Mammary epithelial cell (primary cell): ENCODE measurements at places on chromosomes 12 and 14.

DNA sequence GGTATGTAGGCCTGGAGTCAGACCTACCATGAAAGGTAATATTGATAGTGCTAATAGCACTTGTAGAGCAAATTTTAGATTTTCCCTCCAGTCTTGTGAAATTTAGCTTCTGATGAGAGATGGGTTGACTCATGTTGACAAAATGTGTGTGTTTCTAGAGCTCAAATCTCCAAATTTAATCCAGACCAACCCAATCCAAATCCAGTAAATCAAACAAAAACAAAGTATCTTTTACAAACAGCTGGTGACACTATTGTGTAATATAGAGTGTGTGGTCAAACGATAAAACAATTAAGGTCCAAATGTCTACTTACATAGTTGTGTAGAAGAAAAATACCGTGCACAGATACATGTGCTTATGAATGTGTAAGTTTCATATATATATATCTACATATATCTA, 63.4 kb upstream of the KITLG start:
- no peak for DNase-seq

DNA sequence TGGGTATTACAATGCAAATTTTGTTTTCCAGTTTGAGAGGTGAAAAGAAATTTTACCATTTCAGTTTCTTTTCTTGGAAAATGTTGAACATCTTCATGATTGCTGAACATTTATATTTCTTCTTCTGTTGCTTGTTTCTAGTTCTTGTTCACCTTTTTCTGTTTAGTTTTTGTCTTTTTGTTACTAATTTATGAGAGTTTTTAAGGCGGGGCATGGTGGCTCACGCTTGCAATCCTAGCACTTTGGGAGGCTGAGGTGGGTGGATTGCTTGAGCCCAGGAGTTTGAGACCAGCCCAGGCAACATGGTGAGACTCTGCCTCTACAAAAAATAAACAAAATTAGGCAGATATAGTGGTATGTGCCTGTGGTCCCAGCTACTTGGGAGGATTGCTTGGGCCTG, 10.7 kb downstream of the KIF5A start:
- DNase-seq: no peak

DNA sequence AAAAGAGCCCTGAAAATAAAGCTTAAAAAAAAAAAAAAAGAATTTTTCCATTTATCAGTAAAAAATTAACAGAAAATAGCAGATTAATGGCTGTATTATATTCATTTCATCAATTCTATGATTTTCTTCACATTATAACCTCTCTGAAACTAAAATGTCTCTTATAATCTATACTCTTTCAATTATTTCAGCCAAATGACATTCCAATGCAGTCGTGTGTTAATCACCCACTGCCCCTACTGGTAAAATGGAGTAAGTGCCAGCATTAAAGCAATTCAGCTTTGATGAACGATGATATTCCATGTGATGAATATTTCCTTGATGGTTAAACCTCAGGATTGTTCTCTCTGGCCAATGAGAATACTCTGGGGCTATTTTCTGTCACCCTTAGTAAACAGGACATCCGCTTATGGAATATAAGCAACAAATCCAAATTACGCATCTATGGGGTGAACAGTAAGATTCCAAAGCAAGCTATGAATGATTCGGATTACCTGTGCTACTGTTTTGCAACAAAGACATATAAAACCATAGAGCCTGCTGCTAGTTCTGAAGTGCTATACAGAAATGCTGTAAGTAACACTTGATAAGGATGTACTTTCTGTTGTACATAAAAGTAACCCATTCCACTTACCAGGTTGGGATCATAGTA, 20.3 kb upstream of the SYCP3 start:
- peak; percentile 19 for DNase-seq

GRCh38 chr12:110966081-110966760, 45.8 kb upstream of the MYL2 start:
- DNase-seq: no peak

DNA sequence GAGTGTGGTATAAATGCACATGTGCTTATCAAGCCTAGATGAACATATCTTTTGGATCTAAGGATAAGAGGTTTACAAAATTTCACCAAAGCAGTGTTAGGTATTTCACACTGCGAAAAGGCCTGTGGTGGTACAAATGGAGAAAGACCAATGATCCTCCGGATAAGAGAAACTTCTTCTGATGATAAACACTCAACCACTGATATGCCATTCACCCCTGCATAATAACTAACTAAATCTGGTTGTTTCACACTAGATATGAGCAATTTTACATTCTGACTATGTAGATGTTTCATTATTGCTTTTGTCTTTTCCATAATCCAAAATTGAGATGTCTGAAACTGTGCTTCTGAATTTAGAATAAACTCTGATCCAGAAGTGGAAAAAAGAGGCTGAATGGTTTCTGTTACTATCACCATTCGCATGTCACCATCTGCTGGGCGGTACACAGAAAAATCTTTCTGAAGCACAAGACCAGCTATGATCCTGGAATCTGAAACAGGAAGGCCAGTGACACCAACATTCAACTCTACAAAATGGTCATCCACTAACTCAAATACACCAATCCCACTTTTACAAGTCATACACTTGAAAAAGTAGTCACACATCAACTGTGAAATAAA, 1.3 kb downstream of the BBS10 start:
- peak; percentile 55 for DNase-seq

DNA sequence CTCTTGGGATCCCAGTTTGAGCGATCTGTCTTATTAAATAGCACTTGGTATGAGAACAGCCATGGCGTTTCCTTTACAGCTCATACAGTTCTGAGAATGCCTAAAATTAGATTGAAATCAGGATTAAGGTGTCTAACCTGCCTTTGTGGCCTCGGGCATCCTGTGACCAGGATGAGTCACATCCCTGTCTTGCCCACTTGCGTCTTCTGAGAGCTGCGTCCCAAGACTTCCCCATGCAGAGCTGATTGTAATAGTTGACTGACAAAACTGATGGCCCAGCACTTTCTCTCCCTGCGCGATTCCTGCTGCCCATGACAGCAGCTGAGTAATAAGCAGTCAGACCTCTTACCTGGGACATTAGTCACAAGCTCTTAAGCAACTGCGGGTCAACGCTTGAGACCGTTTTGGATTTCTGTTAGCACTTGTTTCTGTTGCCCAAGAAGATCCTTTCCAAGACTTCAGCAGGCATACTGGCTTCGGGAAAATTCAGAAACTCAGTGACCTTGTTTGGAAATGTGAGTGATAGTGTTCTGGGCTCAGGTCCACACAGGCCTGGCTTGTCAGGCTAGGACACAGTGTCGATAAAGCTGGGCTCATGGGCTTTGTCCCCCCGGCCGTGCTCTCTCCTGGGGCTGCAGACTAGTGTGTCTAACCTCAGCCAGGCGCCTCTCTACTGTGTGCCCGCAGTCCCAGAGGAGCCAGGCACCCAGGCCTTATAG, 169.9 kb upstream of the HIF1A start:
- peak; percentile 100 for DNase-seq

GRCh38 chr14:78324353-78324752, 154.2 kb downstream of the NRXN3 start:
- DNase-seq: peak; percentile 1

GRCh38 chr14:64995291-64995690, 8.6 kb downstream of the FNTB start:
- DNase-seq: no peak

DNA sequence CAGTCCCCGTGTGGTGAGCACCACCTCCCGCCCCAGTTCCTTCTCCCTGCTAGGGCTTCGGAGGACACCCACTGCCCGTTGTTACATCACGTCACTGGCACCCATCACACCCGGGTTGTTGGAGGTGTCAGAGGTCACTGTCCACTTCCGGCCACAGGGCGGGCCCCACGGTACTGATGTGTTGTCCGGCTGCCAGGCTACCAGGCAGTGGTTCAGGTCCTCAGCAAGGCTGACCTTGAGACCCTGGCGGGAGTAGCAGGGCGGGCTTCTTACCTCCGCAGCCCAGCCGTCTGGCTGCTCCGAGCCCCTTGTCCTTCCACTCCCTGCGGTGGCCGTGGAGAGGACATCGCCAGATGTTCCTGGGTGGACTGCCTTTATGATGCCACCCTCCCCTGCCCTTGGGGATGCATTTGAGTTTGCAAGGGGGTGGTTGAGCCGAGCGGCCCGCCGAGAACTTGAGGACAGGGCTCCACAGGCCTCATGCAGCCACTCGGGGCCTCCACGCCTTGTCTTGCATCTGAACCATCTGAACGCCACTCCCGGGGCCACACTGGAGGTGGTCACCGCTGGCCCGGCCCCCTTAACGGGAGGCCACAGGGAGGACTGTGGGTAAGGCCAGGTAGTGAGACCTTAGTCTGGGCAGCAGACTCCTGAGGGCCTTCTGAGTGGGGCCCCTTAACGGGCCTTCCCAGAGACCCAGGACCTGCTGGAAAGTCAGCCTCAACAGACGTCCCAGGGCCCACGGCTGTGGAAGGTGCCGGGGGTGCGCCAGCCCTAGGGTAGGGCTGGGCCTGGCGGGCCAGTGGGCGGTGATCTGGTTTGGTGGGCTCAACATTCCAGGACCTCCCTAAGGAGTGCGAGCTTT, 27.1 kb upstream of the PLD4 start:
- no peak for DNase-seq

- DNase-seq: peak; percentile 29
Observed at GRCh38 chr12:3236345-3237187, 159.4 kb downstream of the TSPAN9 start.

DNA sequence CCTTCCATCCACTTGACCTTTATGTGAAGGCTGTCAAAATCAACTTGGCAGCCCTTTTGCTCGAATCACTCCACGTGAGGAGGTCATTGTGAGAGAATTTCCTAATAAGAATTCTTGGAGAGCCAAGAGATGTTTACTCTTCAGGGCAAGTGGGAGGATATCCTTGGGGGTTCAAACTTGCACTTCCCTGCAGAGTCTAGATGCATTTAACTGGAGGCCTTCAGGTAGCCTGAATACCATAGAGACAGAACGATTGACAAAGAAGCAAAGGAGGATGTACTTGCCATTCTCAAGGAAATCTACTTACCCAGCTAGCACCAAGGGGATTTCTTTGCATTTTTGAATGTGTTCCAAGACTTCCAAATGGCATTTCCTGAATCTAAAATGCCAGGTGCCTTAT, 1702.6 kb upstream of the FLRT2 start:
- DNase-seq: no peak

DNA sequence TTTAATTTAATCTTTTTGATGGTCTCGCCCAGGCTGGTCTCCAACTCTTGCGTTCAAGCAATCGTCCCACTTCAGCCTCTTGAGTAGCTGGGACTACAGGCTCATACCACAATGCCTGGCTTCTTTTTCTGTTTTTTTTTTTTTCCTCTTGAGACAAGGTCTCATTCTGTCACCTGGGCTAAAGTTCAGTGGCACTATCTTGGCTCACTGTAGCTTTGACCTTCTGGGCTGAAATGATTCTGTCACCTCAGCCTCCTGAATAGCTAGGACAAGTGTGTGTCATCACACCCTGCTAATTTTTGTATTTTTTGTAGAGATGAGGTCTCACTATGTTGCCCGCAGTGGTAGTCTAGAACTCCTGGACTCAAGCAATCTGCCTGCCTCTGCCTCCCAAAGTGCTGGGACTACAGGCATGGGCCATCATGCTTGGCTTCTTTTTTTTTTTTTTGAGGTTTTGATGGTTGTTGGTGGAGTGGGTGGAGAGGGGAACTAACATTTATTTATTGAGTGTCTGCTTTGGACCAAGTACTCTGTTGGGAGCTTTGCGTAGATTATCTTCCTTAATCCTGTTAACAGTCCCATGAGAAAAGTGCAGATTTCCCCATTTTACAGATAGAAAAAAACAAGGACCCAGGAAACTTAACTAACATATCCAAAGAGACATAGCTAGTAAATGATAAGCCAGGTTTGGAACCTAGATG, 102.0 kb downstream of the DIP2B start:
- no peak for DNase-seq

GRCh38 chr12:107525719-107526554, 159.7 kb upstream of the PWP1 start:
- no peak for DNase-seq

DNA sequence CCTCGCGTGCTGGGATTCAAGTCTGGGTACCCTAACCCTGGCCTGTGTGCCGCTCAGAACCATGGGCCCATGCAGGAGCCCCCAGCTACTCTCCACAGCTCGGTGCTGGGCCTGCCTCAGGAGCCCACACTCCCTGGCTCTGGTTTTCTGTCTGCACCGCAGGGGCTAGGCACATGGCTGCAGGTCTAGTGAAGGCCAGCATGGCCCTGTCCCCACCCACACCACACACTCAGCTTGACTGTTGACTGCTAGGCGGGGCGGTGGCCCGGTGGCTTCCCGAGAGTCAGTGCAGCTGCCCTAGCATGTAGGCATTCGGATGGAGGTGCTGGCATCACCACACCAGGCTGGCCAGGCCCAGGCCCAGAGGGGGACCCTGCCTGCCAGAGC, 7.9 kb downstream of the INF2 start:
- no peak for DNase-seq

DNA sequence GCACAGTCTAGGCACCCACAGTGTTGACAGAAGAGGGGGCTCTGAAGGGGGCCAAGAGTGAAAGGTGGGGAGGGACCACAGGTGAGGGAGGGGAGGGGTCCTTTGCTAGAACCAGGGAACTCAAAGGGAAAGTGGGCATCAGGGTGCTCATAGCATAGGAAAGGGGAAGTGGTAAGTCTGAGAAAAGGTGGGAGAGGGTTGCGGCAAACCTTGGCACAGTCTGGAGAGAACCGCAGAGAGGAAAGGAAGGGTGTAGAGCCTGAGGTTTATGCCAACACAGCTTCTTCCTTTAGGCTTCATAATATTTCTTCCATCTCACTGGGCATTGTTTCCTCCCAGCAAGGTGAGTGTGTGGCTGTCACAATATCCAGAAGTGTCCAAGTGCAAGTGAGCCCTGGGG, 11.5 kb upstream of the PLEK2 start:
- DNase-seq: no peak

- no peak for DNase-seq
Observed at GRCh38 chr12:39061576-39061975, 156.2 kb upstream of the CPNE8 start.

- DNase-seq: peak; percentile 52
Observed at GRCh38 chr14:28294834-28295440, 471.6 kb upstream of the FOXG1 start.

DNA sequence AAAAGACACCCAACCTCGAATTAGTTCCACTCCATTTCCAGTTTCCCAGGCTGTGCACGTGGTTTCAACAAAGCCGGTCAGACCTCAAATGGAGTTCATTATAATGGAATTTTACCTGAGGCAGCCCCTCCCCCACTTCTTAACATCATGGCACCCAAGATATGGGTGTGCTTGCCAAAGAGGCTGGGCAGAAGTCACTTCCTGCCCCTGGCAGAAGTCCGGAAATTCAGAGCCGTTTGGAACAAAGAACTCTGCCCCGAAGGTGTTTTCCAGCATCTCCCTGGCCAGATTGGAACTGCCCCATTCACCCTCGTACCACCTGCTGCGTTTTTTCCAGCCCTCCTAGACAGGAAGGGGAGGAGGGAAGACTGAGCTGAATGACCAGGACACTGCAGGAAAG, 8.2 kb downstream of the VDR start:
- peak; percentile 92 for DNase-seq

- DNase-seq: peak; percentile 78
Observed at GRCh38 chr14:50085570-50086320, 30.6 kb downstream of the VCPKMT start.

DNA sequence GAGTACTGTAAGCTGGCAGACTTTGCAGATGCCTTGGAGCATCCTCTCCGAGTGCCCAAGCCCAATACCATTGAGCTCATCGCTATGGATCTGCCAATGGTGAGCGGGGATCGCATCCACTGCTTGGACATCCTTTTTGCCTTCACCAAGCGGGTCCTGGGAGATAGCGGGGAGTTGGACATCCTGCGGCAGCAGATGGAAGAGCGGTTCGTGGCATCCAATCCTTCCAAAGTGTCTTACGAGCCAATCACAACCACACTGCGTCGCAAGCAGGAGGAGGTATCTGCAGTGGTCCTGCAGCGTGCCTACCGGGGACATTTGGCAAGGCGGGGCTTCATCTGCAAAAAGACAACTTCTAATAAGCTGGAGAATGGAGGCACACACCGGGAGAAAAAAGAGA, 41.6 kb downstream of the FIGNL2 start:
- DNase-seq: no peak
